Left ventricle myocardium inferior (tissue), 1 donor: ENCODE measurements at places on chromosomes 5 and 9. TPM values are rescaled to one million over a fixed set of nuclear protein-coding genes. Genes with fewer than 3 reads are reported as not detected.
A peak's percentile ranks its signal among the peaks of the same experiment; 100 is the strongest.

- peak; percentile 45 for DNase-seq
Observed at GRCh38 chr5:180370861-180371641, 17.9 kb upstream of the GFPT2 start.

GRCh38 chr5:126732716-126733115, 44.2 kb upstream of the LMNB1 start:
- no peak for DNase-seq

DNA sequence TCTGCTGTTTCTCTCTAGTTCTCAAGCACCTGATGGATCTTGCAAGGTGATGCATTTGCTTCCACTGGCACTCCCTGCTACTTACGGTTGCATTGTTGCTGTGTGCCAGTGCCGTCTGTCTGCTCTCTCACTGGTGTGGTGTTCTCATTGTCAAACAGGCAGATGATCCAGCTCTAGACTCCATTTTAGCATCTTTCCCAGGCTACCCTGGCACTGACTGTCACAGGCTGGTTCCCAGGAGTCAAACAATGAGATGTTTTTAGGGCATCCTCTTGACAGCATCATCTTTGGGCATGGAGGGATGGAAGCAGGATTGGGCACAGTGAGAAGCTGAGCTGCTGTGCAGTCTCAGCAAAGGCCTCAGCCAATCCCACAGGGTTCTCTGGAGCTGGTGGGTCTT, 12.9 kb downstream of the MTRR start:
- DNase-seq, result no peak

GRCh38 chr9:93059011-93059714, 662 bp downstream of the SUSD3 start:
- DNase-seq, result no peak

Gene PCDHB4
- 0.80 TPM for total RNA-seq

GRCh38 chr5:129629575-129629974, 118.3 kb upstream of the MINAR2 start:
- DNase-seq, result no peak
